Stimulated activated naive B cell treated with anti-CD40 and anti-IgM and Interleukin-4, amounts not matched to agents 10 μg/mL and 1 μg/mL and 100 μg/mL, for 72 hours (primary cell): ENCODE measurements at places on chromosomes 1 and 21.

DNA sequence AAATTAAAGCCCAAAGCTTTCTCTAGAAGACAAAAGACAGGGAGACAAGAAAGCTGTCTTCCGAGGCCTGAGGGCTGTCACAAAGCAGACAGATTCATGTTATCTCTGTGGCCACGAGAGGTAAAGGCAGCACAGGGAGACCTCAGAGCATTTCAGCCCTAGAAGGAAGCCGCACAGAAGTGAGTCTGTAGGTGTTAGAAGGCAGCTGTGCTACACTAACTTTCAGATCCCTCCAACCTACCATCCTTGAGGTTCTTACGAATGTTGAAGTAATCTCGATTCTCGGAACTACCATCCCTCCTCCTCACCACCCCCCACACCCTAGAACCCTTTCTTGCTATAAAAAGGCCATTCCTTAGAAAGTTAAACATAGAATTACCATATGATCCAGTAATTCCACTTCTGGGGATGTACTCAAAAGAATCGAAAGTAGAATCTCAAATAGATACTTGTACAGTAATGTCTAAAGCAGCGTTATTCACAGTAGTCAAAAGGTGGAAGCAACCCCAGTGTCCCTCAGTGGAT is 21.5 kb upstream of the LYST start:
- peak; percentile 29 for DNase-seq

GRCh38 chr1:193926956-193927355 is 740.5 kb upstream of the B3GALT2 start:
- DNase-seq = no peak

- DNase-seq = no peak
These were observed 12.3 kb downstream of the RAVER2 start for GRCh38 chr1:64757213-64757612.

GRCh38 chr1:37159102-37159501 is 124.8 kb upstream of the GRIK3 start:
- DNase-seq = no peak

DNA sequence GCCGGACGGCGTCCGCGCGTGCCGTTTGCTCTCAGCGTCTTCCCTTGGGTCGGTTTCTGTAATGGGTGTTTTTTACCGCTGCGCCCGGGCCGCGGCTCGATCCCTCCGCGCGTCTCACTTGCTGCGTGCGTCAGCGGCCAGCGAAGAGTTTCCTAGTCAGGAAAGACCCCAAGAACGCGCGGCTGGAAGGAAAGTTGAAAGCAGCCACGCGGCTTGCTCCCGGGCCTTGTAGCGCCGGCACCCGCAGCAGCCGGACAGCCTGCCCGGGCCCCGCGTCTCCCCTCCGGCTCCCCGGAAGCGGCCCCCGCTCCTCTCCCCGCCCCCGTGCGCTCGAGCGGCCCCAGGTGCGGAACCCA is 159.8 kb downstream of the RUNX1 start:
- peak; percentile 69 for DNase-seq

DNA sequence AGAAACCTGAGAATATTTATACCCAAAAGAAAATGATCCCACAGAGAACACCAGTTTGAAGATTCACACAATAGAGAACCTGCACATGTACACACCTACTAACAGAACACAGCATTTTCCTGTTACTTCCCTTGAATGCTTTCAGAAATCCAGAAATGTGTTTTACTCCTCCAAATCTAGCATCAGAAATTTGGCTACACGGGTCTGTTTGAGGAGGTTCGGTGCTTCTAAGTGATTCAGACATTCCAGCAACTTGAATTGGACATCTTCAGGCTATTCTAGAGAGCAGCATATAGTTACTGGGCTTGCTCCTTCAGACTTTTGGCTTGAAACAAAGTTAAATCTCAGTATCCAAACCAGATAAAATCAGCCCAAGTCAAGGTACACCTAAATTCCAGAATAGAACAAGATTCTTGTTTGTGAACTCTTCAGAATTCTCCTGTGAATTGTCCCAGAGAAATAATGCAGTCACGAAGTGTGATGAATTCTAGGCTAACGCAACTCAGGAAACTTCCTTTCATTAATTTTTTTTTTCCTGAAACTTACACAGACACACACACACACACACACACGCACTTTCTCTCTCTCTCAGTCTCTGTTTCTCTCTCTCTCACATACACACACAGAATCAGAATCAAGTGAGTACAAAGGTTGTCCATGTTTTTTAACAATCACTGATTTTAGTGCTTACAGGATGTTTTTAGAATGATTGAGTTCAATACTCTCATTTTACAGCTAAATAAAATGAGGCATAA is 278.4 kb upstream of the SNX7 start:
- no peak for DNase-seq

DNA sequence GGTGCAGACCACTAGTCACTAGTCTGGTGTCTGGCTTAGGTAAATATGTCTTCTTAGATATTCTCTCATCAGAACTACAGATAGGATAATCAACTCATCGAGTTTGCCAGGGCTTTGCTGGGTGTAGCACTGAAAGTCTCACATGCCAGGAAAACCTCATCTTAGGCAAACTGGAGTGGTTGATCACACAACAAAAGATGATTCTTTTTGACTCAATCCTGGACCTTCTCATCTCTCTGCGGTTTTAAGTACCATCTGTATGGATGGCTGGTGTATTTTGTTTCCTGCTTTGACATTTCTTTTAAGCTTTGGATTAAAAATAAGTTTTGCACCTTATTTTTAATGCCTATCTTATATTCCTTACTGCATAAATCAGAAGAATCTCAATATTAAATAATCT is 11.3 kb downstream of the GBP2 start:
- no peak for DNase-seq

- DNase-seq = no peak
These were observed 20.0 kb downstream of the PHLDA3 start for GRCh38 chr1:201448990-201449389.

- DNase-seq = no peak
These were observed 194.3 kb upstream of the GREM2 start for GRCh38 chr1:240806200-240806745.

GRCh38 chr1:22053861-22054770 is 1.6 kb downstream of the CDC42 start:
- DNase-seq = no peak

GRCh38 chr1:64701071-64701470 is 43.8 kb upstream of the RAVER2 start:
- no peak for DNase-seq

DNA sequence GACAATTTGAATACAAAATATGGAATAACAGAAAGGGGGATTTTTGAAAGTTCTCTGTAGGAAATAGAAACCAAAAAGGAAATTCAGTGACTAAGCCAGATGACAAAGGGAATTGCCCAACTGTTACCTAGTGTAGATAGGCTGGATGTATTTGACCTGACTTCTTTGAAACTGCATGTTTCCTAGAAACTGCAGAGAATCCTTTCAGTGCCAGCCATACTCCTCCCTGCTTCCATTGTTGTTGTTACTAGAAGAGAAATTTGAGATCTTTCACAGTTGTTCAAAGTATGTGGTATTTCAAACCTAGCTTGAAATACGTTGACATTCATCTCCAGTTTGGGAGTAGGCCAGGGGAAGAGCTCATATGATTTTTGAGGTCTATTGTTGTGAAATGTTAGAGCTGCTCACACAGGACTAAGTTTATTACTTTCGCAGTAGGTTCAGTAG is 1.8 kb upstream of the GBP5 start:
- no peak for DNase-seq

DNA sequence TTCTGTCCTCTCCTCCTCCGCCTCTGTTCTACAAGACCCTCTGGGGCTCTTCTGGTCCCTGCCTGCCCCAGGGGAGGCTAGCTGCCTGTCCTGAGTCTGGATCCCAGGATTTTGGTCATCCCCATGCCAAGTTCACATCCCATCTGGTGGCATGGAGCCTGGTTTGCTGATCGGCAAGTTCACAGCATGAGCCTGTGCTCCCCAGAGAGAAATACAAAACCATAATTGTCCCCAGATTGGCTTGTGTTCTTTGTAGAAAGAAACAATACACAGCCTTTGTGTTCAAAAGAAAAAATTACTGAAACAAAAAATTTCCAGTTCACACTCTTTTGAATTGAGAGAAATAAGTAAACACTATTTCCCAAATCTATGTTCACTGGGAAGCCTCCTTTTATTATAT is 149.4 kb upstream of the ZC3H12A start:
- DNase-seq = no peak

- no peak for DNase-seq
These were observed 40.4 kb upstream of the LRRN2 start for GRCh38 chr1:204725821-204726448.

GRCh38 chr1:11984576-11984975 is 4.3 kb downstream of the MFN2 start:
- no peak for DNase-seq

GRCh38 chr1:155044812-155045657 is 6.1 kb upstream of the ADAM15 start:
- peak; percentile 32 for DNase-seq

DNA sequence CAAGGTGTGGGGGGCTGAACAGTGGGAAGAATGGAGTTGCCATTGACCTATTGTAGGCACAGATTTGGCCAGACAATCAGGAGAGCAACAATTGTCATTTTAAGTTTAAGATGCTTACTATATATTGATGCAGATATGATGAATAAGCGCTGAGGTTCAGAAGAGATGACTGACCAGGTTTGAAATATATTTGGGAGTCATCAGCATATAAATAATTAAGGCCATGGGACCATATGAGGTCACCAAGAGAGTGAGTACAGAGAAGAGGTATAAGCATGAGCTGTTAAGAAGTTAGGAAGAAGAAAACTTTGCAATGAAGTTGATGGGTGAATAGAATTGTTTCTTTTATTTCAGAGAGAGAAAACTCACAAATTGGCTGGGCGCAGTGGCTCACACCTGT is 4.5 kb upstream of the GADD45A start:
- DNase-seq = no peak

GRCh38 chr1:154453161-154453560 is 48.0 kb downstream of the IL6R start:
- DNase-seq = no peak

DNA sequence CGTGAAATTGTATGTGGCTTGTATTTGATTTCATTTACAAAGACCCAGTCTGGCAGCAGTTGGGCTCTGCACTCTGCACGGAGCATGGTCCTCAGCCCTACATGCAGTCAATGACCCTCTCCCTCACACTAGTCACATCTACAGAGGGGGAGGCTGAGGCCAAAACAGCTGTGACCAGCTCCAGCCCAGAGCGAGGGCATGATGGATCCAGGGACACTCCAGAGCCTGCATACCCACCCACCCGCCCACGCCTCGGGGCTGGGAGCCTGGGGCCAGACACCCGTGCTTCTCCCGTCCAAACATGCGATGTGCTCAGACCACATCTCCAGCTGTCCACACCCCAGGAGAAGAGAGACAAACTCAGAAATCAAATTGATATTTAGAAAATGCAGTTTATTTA is 14.0 kb upstream of the PRDM16 start:
- DNase-seq = no peak

DNA sequence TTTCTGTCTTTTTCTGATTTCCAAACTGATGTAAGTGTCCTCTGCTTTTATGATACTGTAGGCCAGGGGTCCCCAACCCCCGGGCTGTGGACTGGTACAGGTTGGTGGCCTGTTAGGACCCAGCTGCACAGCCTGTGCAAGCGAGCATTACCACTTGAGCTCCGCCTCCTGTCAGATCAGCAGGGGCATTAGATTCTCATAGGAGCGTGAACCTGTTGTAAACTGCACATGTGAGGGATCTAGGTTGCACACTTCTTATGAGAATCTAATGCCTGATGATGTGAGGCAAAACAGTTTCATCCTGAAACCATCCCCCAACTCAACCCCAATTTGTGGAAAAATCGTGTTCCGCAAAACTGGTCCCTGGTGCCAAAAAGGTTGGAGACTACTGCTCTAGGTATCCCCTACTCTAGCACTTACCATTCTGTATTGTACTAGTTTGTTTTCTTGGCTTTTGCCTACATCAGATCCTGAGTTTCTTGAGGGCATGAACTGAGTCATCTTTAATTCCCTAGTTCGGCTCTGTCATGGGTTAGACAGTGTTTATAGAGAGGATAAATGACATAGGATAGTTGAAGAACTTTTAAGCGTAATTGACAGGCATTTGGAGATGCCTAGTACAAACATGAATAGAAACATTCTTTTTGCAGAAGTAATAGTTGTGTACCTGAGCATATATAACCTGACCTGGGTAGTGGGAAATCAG is 4.1 kb downstream of the ABCD3 start:
- no peak for DNase-seq

DNA sequence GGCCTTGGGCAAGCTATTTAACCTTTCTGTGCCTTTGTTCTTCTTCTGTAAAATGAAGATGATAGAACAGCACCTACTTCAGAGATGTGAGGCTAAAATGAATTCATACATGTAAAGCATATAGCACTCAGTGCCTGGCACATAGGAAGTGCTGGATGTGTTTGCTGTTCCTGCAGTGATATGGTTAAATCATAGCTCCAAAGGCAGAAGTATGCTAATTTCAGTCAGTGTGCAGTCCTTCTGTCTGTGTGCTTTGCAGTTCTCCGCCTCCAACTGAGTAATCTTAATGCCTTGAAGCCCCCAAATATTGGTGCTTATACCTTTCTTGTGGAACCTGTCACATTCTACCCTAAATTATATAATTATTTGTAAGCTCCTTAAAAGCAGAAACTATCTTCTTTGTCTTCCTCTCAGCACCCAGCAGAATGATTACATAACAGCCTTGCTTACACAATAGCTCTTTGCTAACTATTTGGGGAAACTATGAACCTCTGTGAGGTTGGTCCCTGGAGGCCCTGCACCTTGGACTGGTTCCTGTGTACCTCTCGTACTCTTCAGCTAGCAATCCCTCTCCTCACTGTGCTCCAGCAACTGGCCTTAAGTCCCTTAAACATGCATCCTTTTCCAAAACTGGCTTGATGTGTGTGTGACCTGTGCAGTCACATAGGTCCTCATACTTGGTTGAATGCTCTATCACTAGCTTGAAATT is 57.0 kb upstream of the CACYBP start:
- DNase-seq = no peak

- no peak for DNase-seq
These were observed 802.1 kb downstream of the PLA2G4A start for GRCh38 chr1:187630653-187631380.

DNA sequence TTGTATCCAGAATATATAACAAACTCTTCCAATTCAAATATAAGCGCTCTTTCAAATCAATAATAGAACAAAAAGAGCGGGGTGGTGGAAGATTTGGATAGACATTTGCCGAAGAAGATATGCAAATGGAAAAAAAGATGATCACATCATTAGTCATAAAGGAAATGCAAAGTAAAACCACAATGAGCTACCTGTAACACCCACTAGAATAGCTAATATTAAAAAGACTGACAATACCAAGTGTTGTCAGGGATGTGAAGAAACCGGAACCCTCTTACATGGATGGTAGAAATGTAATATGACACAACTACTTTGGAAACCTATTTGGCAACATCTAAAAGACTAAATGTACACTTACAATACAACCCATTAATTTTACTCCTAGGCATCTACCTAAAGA is 5.7 kb upstream of the TRAF5 start:
- DNase-seq = no peak

DNA sequence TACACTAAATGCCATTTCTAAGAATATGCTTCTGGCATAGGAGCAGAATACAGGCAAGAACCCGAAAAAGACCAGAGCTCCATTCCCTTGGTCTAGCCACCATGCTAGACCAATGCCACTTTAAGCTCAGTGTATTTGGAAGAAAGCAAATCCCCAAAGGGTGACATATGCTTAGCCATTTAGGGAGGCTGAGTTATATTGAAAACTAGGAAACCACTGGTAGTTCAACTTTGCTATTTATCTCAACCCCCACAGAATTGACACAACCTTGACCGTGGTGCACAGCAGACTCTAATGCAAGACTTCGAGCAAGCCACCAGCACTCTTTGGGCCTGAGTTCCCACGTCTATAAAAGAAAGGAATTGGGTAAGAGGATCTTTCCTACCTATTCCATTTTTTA is 167.9 kb downstream of the ADSS2 start:
- DNase-seq = no peak

- no peak for DNase-seq
These were observed 32.6 kb downstream of the TRIT1 start for GRCh38 chr1:39850606-39851216.
